Natural killer cell (primary cell): ENCODE measurements at places on chromosomes 3 and 15.

DNA sequence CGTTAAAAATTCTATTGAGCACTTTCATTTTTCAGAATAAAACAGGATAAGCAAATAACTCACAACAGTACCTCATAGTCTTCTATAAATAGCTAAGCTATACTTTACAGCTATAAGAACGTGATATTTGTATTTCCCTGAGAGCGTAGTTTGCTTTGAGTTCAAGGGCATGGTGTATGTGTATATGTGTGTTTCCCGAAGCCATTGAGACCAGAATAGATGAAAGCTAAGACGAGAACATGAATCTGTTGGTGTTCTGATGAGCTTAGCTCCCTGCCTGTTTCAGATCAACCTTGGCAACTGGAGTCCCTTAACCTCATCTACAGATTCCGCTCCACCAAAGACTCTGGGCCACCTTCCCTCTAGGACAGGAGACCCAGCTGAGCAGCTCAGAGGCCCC, 59.5 kb upstream of the MCF2L2 start:
- no peak for DNase-seq

DNA sequence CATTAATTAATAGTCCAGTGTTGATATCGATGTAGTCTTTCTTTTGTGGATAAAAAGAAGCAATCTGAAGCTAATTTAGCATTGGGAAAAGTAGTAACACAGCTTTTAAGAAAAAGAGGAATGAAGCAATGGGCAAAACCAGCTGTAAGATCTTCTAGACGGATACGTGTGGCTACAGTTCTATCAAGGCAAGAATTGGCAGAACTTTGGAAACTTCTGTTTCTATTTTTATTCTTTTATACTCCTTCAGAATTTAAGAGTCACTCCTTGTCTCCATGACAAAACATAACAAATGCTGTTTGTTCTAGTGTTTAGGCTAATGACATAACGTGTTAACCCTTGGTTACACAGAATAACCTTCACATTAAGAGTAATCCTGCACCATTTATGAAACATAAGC, 289.2 kb downstream of the ROBO2 start:
- DNase-seq, result no peak

- no peak for DNase-seq
Measured at GRCh38 chr15:58038426-58039078, 27.0 kb downstream of the ALDH1A2 start.

- DNase-seq, result no peak
Measured at GRCh38 chr15:63974021-63974420, 72.3 kb downstream of the DAPK2 start.

GRCh38 chr15:94263341-94264273, 32.2 kb downstream of the MCTP2 start:
- no peak for DNase-seq

DNA sequence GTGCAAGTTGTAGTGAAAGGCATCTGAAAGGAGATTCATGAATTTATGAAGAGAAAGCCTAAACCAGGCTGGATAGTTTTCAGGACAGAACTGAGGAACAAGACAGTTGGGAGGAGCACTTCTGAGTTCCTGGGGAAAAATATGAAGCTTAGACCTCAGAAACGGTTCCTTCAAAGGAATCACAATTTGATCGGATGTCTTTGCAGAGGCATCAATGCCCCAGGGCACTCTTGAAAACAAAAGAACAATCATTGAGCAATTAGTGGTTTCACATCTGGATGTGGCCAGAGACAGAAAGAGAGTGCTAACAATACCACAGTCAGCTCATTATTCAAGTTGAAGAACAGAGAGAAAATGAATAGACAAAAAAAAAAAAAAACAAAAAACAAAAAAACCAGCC, 86.2 kb downstream of the KLF13 start:
- no peak for DNase-seq

- DNase-seq, result no peak
Measured at GRCh38 chr3:113678773-113679172, 17.7 kb downstream of the USF3 start.

DNA sequence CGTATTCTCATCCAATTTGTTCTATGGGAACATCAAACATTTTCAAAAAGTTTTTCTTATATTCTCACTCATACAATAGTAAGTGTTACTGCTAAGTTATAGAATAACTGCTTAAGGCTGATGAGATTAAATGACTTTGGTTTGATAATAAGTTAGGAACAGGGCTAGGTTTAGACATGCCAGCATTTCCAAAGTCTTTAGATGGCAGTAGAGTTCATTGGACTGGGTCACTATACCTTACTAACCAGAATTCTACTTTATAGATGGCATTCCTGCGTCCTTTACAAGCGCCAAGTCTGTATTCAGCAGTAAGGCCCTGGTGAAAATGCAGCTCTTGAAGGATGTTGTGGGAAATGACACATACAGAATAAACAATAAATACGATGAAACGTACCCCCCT, 21.7 kb downstream of the PLAAT1 start:
- DNase-seq, result no peak

DNA sequence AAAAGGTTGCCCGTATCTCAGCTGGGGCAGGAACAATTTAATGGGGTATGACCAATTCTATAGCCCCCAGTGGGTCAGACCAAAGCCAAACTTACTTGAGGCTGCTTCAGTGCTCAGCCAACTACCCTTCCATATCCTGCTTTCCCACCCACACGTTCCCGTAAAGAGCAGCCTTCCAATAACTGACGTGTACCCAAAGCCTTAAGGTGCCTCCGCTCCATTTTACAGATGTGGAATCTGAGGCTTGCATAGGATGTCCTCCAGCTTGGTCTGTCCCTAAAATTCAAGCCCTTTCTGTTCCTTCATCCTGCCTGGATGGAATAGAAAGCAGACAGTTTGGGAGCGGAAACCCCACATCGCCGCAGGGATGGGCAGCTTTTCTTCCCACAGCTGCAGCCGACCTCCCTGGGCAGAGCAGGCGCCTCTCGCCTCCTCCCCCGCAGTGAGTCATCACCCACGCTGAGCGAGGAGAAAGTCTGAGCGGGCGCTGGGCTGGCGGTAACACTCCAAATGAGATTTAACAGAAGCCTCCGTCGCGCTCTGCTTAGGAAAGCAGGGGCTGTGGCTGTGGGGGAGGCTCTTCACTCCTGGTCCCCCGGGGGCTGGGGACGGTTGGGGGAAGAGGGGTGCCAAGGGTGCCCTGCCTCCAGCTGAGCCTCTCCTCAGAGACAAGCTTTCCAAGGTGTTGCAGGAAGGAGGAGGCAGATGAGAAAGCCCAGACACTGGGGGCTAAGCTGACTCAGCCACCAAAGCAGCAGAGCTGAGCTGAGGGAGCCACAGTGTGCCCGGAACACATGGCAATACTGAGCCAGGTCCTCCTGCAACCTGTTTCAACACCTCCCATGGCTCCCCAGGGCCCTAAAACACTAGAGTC, 57.8 kb upstream of the HRH1 start:
- DNase-seq, result peak; percentile 23

GRCh38 chr3:71532639-71533395, 50.7 kb downstream of the FOXP1 start:
- DNase-seq, result no peak

GRCh38 chr3:172673210-172673679, 37.6 kb downstream of the NCEH1 start:
- no peak for DNase-seq

GRCh38 chr15:76391309-76391708, 54.7 kb downstream of the ISL2 start:
- DNase-seq, result no peak

- DNase-seq, result no peak
Measured at GRCh38 chr3:36461597-36461996, 81.3 kb downstream of the STAC start.

GRCh38 chr3:148223266-148223665, 474.4 kb upstream of the AGTR1 start:
- DNase-seq, result no peak

DNA sequence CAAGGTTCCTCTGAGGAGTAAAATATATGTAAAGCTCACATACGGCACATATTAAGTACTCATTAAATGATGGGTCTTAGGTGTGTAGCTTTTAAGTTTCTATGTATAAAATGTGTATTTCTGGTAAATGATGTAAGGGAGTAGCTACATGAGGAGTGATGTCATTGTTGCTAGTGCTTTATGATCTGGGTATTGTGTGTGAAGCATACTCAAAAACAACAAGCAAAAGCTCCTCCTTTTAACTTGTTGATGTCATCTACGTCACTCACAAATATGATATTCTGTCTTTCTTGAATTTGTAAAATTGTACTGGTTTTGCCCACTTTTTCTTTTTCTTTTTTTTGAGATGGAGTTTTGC, 1.4 kb upstream of the HERC1 start:
- no peak for DNase-seq

DNA sequence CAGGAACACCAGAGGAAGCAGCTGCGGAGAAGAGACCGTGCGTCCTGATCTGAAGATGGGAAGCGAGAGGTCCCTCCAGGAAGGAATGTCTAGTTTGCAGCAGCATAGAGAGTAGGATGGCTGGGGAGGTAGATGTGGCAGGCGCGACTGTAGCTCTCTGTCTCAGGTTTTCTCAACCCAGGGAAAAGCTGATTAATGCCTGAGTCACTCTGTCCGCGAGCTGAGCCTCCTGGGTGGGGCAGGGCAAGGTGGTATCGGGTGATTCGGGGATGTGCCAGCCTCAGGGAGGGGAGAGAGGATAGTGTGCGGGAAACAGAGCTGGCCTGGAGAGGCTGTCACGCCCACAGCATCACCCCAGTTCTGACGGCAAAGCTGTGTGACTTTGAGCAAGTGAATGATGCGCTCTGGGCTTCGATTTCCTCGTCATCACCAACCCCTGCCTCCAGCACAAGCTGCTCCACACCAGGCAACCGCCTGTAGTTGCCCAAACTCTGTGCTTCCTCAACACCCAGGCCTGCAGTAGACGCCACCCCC, 28.4 kb downstream of the CPN2 start:
- DNase-seq, result no peak

- no peak for DNase-seq
Measured at GRCh38 chr3:59688636-59689035, 638.8 kb upstream of the CFAP20DC start.

- no peak for DNase-seq
Measured at GRCh38 chr3:81307221-81307620, 454.2 kb downstream of the GBE1 start.

- no peak for DNase-seq
Measured at GRCh38 chr3:190083635-190084034, 37.1 kb downstream of the P3H2 start.

DNA sequence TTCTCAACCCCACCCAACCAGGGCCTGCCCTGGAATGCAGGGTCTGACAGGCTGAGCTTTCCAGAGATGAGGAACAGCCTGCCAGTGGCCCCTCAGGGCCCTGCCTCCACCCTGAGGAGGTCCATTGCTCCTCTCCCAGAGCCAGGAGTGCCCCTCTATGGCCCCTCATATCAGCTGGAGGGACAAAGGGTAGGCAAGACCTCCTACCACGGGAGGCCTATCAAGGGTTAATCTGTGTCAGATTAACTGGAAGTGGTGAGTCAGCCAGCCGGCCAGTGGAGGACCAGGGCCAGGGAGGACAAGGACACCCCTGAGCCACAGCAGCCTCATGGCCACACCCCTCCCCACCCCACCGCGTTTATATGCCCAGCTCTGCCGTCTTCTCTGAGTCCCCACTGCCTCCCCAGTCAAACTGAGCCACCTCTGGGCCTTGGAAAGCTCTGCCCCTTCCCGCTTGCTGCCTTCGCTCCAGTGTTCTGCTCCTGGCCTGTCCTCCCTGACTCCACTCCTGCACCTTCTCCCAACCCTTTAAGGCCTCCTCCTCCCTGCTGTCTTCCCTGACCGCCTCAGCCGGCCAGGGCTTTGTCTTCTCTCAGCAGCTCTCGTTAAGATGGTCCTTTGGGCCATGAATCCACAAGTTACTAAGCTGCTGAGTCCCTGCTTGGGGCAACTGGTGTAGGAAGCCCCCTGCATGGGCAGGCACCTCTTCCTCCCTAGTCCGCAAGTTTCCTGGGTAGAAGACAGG, 6.5 kb downstream of the CCDC33 start:
- DNase-seq, result no peak

GRCh38 chr3:48232232-48232631, 8.7 kb upstream of the ZNF589 start:
- DNase-seq, result no peak

GRCh38 chr3:112654979-112655378, 14.0 kb upstream of the CCDC80 start:
- DNase-seq, result peak; percentile 28

- no peak for DNase-seq
Measured at GRCh38 chr15:77857419-77857818, 220.1 kb downstream of the TBC1D2B start.

DNA sequence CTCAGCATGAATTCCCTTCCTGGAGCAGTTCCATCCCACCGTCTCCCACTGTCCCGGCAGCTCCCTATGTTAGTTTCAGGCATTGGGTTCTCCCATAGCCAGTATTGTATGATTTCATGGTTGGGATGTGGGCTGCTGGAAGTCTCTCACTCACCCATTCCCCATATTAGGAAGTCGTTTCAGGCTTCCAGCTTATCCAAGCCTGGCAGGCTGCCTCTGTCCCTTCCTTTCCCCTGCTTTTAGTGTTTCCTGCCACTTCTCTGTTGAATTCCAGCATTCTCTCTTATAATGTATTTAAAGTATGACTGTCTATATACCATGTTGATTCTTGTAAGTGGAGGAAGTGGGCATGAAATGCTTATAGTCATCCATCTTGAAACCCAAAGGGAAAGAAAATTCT, 309.7 kb upstream of the RBMS3 start:
- DNase-seq, result no peak

DNA sequence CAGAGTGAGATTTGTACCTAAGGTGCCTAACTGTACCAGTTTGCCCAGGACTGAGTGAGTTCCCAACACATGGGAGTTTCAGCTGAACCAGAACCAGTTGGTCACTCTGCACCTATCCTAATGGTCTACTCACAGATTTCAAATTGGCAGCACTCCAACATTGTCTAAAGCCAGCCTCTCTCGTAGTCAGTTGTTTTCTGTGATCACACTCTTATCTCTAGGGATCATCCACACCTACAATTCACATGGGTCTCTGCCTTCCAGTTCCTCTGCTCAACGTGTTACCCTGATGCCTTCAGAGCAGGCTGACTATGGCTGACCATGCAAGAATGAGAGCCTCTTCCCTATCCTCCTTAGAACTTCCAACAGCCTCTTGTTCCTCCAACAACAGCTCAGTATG, 624.8 kb downstream of the NTRK3 start:
- no peak for DNase-seq

DNA sequence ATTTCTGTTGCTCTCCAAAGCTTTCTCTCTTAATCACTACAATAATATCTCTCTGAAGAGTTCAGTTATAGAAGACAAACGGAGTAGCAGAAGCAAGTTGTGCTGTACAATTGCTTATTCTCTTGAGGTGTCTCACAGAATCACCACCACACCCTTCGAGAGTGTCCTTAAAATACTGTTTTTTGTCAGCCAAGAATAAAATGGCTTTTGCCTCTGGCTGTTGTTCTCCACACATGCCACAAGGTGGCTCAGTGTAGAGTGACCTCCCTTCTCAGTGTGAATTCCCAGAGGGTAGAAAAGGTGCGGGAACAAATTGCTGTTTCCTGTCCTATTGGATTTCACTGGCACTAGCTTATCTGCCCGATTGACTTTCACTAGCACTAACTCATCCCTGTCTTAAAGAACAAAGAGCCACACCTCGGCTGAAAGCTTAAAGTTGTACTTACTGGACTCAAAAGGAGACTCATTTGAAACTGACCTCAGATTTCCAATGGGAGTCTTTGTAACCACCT, 134.2 kb upstream of the SATB1 start:
- peak; percentile 75 for DNase-seq
